ENCODE measurements at places on chromosomes 16 and 17.
A peak's percentile ranks its signal among the peaks of the same experiment; 100 is the strongest.

DNA sequence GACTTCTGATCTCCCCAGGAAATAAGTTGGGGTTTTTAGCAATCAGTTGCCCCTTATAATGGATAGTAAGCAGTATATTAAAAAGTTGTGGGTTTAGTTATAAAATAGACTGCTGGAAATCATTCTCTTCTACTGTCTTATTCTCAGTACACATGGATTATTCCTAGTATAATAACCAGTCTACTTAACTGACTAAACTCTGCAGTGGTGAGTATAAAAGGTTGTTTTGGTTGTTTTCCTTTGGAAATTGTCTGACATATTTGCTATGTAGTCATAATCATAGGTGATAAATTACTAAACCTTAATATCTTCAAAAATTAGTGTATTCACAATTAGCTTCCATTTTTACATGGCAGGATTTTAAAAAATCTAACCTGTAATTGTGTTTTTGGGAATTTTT is 31.4 kb downstream of the CTCF start:
- no peak for DNase-seq

DNA sequence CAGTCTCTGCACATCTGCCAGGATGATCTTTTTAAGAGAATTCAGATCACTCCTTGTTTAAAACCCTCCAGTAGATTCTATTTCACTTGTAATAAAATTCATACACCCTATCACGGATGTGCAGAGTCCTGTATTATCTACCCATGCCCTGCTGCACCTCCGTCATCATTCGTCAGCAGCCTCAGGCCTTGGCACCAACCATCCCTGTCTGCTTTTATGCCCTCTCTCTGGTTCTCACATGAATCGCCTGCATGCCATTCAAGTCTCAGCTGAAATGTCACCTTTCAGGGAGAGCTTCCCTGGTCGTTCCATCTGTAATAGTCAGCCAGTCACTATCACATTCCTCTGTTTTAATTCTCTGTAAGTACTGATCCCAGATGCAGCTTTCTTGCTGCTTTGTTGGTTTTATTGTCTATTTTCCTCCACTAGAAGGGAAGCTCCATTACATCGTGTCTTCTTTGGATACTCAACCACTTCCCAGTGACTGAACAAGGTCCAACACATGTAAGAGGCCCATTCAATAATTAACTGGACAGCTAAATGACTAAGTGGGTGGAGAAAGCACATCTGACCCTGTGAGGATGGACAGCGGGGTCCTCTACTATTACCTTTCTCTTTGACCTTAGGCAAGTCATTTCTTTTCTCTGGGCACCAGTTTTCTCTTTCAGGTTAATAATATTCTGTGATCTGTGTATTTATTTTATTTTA is 81.2 kb upstream of the GOT2 start:
- no peak for DNase-seq

DNA sequence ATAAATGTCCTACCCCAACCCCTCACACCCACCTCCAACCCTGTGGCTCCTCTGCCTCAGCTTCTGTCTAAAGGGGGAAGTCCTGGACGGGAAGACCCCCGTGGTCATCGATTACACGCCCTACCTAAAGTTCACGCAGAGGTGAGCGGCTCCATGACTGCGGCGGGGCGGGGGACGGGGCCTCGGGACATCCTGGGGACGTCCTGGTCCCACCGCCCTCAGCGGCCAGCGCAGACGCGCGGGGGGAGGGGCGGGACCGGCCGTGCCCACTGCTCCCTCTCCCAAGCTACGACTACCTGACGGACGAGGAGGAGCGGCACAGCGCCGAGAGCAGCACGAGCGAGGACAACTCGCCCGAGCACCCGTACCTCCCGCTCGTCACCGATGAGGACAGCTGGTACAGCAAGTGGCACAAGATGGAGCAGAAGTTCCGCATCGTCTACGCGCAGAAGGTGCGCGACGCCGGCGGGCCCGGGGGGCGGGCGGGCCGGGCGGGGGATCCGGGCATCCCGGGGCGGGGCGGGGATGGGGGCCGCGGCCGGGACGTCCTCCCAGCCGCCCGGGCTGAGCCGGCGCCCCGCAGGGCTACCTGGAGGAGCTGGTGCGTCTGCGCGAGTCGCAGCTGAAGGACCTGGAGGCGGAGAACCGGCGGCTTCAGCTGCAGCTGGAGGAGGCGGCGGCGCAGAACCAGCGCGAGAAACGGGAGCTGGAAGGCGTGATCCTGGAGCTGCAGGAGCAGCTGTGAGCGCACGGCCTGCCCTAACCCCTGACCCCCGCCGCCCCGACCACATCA is 6.7 kb downstream of the RUNDC3A start:
- no peak for DNase-seq

DNA sequence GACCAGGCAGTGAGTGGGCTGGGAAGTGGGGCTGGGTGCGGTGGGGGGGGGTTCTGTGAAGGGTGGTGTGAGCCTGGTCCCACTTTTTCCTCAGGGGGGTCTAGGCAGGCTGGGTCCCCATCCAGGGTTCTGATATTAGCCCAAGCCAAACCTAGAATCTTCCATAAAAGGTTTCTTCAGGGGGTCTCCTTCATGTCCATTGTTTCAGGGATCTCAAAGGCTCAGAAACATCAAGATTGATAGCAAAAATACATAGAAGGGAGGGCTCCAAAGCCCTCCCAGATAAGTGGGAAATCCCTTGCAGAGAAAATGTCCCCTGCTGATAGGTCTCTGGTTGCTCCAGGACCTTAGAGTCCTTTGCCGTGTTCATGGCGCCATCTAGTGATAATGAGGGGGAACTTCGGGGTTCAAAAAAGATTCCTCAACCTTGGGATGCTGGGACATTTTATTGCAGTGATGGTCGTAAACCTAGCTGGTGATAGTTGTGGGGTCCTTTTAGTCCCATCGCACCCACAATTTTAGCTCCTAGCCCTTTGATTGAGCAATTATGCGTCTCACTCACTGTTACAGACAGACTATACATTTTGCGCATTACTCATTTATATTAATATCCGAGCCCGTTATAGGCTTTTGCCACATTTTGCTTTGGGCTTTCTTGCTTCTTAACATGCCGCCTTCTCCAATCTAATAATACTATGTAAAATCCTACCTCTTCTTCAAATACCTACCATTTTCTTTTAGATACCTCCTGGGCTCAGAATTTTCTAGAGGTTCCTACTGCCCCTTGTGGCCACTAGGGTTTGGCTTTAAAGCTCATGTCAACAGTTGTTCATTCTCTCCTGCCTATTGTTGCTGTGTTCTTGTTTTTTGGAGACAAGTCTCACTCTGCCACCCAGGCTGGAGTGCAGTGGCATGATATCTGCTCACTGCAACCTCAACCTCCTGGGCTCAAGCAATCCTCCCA is 35.1 kb downstream of the IGF2BP1 start:
- no peak for DNase-seq

GRCh38 chr16:30963925-30964511 is 6.5 kb downstream of the SETD1A start:
- no peak for DNase-seq

GRCh38 chr16:52404546-52404945 is 142.4 kb downstream of the TOX3 start:
- no peak for DNase-seq

GRCh38 chr17:68455901-68456338 is 1.4 kb downstream of the WIPI1 start:
- DNase-seq: no peak

DNA sequence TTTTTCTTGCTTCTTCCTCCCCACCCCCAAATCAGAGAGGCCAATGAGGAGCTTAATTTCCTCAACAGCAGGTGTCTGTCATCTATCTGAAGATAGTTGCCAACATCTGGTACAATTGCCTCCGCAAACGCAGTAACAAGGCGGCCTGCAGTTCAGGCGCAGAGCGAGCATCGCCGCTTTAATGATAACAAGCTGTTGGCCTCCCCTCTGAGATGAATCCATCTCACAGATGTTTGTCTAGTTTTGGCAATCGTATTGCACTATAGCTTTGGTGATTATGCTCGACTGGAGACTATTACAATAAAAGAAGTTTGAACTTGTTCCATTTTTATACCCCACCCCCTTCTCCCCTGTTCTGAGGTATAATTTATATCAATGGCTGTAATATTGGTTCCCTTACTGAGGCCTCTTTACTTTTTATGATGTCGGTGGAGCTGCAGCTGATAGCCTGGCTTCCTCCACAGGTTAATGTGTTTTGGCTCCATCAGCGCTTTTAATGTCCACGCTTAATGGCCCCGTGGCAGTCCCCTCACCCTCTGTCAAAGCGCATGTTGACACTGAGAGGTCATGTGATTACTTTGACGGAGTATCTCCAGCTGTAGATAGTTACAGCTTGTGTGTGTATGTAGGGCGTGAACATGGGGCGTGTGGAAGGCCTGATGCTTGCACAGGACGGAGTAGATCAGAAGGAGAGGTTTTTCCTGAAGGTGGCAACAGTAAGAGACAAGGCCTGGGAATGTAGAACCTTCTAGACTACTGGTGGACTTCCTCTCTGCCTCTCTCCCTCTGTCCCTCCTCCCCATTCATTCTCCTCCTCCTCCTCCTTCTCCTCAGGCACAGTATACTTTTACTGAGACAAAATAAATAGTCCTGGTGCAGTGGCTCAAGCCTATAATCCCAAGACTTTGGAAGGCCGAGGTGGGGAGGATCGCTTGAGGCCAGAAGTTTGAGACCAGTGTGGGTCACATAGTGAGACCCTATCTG is 164.7 kb downstream of the MSI2 start:
- no peak for DNase-seq

DNA sequence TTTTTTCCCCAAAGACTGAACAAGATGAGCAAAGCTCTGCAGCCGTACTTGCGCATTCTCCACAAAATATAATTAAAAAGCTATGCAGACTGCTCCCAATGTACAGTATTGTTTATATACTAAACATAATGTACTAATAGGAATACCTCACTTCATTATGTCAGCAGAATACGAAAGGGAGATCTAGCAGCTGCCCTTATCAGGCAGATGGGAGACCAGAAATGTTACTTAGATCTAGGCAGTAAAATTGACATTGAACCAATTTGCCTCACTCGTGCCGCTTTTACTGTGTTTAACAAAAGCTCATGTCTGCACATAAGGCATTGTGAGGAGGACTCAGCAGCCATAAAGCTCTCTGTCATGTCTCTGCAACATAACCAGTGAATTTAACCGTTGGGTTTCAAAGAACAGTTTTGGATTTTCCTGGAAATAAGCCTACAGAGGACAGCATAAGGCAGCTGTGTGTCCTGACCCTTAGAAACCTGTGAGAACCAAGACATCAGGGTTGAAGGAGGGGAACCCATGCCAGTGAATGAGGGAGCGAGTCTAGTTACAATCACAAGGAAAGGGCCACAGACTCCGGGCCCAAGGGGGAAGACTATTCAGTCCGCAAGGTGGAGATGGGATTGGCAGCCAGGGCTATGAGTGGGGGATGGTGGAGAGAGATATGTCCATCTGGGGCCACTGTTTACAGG is 71.4 kb downstream of the GNAO1 start:
- DNase-seq: no peak

DNA sequence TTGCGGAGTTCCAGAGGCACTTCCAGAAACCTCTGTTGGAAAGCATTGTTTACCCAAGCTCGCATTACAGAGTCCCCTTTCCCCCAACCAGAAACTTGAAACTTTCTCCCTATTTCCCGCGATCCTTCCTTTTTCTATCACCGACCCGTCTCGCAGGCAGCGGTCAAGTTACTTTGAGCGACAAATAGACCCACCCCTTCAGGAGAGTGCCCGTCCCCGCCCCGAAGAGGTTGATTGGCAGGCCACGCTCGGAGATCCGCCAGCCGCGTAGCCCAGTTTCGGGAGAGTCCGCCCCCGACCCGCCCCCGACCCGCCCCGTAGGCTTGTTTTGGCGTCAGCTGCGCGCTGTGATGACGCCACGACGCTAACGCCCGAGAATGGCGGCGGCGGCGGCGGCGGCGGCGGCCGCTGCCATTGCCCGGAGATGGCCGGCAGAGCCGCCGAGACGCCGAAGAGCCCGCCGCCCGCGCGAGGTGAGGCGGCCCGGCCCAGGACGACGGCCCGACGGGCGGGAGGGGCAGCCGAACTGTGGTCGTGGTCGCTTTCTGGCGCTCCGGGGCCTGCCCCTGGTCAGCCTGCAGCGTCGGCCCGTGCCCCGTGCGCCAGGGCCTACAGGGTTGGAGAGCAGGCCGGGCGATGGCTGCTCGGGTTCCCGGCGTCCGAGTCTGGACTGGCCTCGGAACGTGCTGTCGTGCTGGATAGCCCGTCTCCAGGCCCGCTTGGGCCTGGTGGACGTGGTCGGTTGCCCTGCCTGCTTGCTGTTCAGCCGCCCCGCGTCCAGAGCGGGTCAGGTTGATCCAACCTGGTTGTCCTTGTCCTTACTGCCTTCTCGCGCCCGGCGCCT is at the start of gene PSKH1:
PSKH1 (plus strand) TSS at position 356 of the 844 bp plus-strand sequence. CDS start 15,496 bp downstream, outside the sequence.
- DNase-seq: peak; percentile 87

GRCh38 chr17:78111016-78111726 is 17.4 kb downstream of the TMC6 start:
- DNase-seq: no peak

DNA sequence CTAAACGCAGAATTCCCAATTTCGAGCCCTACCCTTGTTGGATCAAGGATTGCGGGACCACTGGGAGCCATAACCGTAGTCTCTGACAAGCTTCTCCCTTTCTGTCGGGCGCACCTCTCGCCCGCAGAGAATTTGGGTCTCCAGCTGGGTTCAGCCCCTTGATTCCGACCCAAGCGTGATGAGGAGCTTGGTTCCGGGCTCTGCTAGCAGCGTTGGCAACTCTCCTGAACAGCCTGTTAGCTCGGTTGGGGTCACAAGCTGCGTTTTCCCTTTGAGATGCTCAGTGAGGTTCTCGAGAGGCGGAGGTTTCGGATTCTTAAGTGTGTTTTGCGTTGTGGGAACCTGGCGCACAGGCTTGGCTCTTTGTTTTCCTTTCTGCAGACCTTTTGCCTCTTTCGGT is 655 bp downstream of the ATXN1L start:
- DNase-seq: no peak

DNA sequence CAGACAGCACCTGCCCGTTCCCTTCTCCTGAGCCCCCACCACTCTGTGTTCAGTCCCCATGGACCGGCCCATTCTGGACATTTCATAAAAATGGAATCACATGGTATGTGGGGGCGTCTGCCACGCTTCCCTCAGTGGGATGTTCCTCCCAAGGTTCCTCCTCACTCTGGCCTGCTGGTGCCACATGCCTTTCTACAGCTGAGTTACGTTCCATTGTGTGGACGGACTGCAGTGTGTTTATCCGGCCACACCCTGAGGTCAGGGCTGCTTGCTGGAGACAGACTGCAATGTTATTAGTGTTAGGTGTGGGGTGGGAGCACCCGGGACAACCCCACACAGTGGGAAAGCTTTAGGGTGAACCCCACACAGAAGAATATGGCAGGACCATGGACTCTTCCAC is 5.9 kb upstream of the AATK start:
- DNase-seq: no peak

GRCh38 chr17:35876534-35876933 is 3.6 kb downstream of the CCL5 start:
- no peak for DNase-seq

- DNase-seq: no peak
Observed at GRCh38 chr16:86899151-86899550, 320.8 kb downstream of the FOXL1 start.

GRCh38 chr17:537133-537532 is 177.5 kb downstream of the VPS53 start:
- no peak for DNase-seq

All from stimulated activated CD8-positive, alpha-beta memory T cell treated with anti-CD3 and anti-CD28 coated beads, Interleukin-7, amount 100 ng/mL, for 24 hours (primary cell).